ENCODE measurements at places on chromosomes 12 and 14. TPM values are rescaled to one million over a fixed set of nuclear protein-coding genes. Genes with fewer than 3 reads are reported as not detected.
A peak's percentile ranks its signal among the peaks of the same experiment; 100 is the strongest.

- no peak for DNase-seq
These were observed 90.0 kb downstream of the PPM1H start for GRCh38 chr12:62844915-62845314.

DNA sequence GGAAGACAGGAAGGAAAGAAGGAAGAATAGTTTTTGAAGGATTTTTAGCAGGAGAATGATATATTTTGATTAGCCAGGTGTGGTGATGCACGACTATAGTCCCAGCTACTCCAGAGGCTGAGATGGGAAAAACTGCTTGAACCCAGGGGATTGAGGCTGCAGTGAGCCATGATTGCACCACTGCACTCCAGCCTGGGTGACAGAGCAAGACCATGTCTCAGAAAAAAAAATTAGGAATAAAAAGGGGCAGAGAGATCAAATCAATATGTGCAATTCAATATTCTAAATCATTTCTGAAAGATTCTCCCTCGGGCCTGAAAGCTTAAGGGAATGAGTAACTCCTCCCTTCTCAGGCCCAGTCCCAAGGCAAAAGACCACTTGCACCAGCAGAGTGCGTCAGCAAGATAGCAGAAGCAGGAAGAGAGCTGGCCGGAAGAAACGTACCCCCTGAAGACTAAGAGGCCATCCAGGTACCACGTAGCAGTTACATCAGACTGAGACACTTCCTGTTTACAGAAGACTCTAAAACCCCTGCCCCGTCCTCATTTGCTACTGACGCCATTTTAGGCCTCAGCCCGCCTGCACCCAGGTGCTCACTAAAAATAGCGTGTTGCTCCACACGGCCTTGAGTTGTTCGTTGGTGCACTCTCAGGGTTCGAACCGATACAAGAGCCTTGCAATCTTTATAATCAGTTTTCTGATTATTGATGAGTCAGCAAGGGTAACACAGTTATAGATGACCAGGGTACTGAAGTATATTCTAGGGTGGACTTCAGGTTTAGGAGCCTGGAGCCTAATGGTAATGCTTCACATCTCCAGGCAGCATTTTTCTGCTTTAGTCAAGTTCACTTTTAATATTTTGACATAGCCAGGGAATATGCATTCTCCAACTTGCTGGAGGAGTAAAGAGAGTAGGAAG is 57.7 kb upstream of the CSRP2 start:
- no peak for DNase-seq

GRCh38 chr12:122643207-122643805 is 59.9 kb downstream of the HCAR2 start:
- no peak for DNase-seq

DNA sequence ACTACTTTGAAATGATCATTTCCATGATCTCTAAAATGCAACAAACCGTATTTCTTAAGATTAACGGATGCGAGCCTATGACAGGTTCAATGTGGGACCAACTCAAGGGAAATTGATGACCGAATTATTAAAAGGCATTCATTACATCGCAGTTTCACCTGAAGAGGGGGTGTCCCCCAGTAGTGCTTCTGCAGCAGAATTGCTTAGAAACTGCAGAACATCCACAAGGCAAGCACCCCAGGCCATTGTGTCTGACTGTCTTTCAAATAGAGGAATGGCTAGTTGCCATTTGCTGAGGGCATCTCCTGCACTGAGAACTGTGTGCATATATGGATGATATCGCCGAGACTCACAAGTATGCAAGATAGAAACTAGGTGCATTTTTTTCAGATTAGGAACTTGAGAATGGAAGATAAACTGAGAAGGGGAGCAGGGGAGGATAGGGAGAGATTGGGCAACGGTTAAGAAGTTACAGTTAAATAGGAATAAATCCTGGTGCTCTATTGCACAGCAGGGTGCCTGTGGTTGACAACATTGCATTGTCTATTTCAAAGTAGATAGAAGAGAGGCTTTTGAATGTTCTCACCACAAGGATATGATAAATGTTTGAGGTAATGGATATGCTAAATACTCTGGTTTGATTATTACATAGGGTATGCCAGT is 234.3 kb upstream of the PLEKHG7 start:
- DNase-seq = no peak

ACOT6 gene
- not detected for polyA plus RNA-seq

RNFT2 gene
- polyA plus RNA-seq = 1.0 TPM

GLT8D2 gene
- 51.9 TPM for polyA plus RNA-seq

DNA sequence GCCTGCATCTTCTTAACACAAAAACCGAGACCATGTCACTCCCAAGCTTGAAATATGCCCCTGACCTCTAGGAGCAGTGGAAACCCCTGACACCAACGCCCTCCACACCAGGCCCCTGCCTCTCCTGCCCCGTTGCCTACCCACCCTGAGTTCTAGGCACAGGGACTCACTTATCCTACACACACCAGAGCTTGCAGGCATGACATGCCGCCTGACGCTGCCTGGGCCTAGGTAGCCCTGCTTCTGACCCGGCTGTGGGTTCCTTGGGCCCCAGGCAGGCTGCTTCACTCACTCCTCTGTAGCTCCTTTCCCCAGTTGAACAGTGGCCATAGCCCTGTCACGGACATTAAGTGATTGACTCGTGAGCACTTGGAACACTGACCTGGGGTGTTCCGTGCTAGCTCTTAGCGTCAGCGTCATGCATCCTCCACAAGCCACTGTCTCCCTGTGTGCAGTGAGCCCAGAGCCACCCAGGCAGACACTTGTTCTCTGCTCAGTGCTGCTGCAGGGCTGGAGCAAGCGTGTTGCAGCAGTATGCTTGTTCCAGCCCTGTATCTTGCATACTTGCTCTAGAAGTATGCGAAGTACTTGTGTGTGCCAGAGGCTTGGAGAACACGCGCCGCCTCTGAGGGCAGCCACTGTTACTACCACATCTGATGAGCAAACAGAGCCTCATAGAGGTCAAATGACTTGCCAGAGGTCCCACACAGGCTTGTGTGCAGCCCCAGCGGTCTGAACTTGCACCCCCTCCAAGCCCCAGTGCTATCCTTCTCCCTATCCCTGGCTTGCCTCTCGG is 15.6 kb downstream of the OTUB2 start:
- peak; percentile 9 for DNase-seq

DNA sequence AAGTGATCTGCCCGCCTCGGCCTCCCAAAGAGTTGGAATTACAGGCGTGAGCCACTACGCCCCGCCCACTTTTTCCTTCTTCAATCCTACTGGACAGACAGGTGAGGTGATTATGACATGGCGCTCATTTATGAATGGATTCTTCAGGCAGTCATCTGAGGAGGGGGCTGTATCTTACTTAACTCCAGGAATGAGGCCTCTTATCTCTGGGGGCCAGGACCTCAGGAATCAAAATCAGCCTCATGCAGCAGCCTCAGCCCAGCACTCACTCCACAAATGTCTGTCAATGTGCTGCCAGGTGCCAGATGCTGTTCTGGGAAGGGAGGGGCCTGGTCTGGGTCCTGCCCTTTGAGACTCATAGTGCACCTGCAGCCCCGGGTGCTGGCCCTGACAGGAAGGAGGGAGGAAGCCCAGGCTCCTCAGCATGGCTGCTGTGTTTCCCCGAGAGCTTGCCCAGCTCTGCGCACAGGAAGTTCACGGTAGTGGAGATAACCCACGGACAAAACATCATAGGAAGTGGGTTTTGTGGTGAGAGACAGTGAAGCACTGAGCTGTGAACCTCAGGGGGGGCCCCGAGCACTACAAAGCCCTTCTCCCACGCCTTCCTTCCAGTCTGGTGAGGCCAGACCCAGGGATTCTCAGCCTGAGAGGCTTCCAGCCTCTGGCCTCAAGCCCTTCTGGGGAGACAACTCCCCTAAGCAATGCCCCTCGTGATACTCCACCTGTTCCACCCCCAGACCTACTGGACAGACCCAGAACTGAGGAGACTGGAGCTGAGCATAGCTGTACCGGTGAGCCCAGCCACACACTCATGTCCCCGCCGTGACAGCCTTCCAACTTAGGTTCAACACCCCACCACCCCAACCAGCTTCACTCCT is 22.3 kb downstream of the GALNT6 start:
- no peak for DNase-seq

- DNase-seq = no peak
These were observed 193.3 kb upstream of the SYT1 start for GRCh38 chr12:78671295-78671694.

DNA sequence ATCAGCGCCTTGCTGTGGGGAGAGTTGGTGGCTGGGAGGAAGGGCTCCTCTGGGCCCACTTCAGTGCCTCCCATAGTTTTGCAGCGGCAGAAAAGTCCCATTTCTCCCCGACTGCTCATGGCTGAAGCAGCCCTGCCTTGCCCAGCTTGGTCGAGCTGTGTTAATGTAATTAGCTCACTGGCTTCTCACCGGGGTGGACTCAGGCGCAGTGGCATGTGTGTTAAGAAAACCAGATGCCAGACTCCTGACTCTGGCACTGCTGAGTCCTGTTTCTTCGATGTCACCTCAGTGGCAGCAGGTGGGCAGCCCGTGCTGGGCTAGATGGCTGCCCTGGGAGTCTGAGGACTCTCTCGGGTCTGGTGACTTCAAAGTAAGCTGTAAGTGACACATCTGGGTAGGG is 47.4 kb downstream of the CHST11 start:
- no peak for DNase-seq

PZP gene
- polyA plus RNA-seq = 0.68 TPM

GRCh38 chr12:101746196-101746595 is 6.9 kb upstream of the SYCP3 start:
- no peak for DNase-seq

- no peak for DNase-seq
These were observed 23.8 kb downstream of the ZNF891 start for GRCh38 chr12:133106253-133106652.

DNA sequence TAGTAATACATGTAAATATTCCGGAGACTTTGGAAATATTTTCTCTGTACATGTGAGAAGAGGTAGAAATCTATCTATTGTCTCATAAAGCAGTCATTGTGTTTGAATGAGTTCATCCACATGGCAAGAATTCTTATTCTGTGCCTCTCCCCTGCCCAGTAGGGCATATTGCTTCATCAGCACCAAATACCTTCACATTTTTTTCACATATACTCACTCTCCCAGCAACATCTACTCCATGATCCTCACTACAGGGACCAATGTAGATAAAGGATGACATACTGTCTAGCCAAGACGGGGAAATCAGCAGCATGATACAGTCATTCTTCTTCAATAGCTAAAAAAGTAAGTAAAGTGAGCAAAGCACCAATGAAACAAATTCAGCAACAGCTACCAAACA is 1.3 kb upstream of the TAS2R14 start:
- DNase-seq = no peak

KLHL33 gene
- polyA plus RNA-seq = 1.1 TPM

Data from forelimb muscle (tissue), 1 donor.